Central memory CD4-positive, alpha-beta T cell (primary cell): ENCODE measurements at places on chromosomes 12 and 14.

GRCh38 chr12:225012-225411 lies 11.1 kb upstream of the SLC6A12 start:
- DNase-seq = no peak

DNA sequence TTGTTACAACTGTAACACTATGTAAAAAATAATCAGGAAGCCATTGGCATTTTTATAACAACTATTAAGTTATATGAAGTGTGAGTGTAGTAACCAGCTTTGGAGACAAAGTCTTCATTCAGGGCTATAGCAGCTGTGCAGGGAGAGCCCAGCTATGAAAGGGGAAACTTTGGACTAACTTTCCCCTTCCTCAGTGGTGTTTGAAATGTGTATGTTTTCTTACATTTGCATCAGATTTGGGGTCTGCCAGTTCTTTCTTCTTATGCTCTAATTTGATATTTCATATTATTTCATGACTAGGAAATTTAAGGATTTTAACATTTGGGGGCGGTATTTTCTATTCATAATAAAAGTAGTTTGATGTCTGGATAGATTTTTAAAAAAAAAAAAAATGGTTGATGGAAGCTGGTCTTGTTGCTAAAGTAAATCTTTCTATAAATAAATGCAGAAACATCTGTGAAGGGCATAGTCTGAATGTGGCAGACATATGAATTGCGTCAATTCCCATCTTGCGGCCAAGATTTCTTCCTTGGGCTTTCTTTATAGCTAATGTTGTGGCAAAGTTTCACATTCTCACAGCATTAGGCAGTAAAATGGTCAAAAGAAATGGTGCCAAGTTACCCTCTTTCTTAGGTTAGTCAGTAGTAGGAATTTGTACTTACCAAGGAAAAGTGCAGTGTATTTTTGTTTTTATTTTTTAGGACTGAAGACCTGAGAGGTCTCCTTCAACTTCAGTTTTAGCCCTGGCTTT lies 35.6 kb downstream of the RASSF8 start:
- no peak for DNase-seq

DNA sequence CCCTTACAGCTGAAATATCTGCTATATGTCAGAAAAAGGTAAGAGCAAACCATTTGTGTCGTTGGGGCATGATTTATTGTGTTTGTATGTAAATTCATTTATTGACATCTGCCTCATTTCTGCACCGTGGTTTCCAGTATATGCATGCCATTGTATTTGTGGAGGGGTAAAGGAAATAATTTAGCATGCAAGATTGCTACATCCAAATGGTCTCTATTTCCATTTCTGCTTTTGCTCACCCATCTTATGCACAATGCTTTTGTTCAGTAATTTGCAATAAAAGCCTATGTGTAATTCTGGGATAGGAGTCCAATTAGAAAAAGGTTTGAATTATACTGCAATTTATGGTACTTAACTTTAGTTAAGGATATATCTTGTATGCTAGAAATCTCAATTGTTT lies 101.8 kb downstream of the UNC79 start:
- DNase-seq = no peak

GRCh38 chr14:64722842-64723447 lies 18.7 kb downstream of the PLEKHG3 start:
- peak; percentile 65 for DNase-seq

- no peak for DNase-seq
Observed at GRCh38 chr14:56284641-56285040, 166.4 kb downstream of the PELI2 start.

DNA sequence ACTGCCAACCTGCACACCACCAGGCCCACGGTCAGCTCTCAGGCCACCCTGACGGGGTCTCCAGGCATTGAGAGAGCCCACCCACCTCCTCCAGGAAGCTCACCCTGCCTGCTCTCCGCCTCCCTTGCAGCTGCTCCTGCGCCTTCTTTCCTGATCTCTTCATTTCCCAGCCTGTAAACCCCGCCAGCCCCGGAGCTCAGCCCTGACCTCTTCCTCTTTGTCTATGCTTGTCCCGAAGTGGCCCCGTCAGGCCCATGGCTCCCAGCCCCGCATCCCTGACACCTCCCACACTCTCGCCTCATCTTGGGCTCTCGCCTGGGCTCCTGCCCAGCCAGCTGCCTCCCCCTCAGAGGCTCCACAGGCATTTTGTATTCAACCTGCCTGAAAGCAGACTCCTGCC lies 139.3 kb downstream of the CALM1 start:
- no peak for DNase-seq

DNA sequence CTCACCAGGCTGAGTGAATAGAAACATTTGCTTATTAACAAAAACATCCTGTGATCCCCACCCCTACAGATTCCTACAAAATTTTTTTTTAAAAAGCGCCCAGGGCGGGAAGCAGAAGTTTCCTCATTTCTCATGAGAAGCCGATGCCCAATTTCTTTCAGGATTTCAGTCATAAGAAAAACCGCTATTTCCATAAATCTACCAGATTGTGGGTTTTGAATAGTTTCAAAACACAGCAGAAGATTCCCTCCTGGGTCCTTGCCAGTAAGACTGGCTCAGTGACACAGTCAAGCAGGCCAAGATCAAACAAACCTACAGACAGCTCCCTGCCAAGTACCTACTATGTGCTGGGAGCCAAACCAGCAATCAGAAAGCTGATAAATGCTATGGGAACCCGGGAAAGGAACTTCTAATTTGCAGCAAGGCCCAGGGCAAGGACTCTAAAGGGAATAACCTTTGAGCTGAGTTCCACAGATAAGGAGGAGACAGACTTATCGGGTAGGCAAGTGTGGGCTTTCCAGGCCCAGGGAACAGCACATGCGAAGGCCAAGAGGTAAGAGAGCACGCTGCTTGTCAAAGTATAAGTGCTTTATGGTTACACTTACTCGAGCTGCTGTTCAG lies 68.7 kb downstream of the CCDC88C start:
- DNase-seq = no peak

GRCh38 chr12:107533218-107533617 lies 152.4 kb upstream of the PWP1 start:
- no peak for DNase-seq

GRCh38 chr14:21382886-21383847 lies 652 bp downstream of the SUPT16H start:
- peak; percentile 26 for DNase-seq

GRCh38 chr12:86950444-86950843 lies 694.3 kb upstream of the MGAT4C start:
- DNase-seq = no peak

DNA sequence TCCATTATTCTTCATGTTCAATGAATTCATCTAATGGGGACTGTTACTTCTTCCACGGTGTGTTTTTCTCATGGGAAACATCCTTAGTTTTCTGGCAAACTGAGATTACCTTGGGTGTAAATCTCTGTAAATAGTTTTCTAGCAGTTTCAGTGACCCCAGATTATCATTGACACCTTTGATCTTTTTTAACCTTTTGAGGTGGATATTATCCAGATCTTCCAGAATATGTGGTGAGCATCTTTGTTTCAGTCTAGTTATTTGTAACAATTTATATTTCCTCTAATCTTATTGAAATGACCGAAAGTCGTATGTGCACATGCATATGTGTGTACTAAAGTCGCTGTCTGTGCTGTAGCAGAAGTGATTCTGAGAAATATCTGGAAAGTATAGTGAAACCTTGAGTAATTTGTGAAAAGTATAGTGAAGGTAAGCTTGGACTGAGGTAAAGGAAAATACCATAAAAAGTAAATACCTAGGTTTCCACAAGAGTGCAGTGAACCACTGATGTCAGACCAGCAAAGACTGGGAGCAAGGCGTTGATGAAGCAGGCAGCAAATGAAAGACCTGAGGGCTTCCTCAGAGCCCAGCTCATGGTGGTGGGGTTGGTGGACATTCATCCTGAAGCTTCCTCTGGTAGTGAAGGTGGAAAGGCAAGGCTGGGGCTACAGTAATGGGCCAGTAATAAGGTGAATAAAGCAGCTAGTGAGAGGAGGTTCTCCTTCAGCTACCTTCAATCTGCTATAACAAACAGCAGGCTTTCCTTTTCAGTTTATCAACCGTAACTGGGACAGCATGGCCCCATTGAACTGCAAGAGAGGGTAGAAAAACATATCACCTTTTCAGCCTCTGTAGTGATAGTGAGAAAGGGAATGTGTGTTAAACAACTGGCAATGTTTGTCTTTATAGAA lies 480.2 kb upstream of the FBXO33 start:
- no peak for DNase-seq

DNA sequence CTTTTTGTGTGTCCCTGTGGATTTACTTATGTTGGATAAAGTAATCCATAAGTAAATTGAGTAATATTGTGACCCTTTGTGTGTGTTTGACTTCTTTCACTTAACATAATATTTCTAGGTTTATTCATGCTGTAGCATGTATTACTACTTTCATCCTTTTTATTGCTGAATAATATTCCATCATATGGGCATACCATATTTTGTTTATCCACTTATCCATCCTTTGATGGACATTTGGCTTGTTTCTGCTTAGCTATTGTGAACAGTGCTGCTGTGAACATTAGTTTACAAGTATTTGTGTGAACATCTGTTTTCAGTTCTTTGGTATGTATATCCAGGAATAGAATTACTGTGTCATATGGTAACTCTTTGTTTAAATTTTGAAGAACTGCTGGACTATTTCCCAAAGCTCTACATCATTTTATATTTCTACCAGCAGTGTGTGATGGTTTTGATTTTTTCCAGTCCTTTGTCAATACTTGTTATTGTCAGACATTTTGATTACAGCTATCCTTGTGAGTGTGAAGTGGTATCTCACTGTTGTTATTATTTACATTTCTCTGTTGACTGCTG lies 25.2 kb downstream of the G2E3 start:
- no peak for DNase-seq

DNA sequence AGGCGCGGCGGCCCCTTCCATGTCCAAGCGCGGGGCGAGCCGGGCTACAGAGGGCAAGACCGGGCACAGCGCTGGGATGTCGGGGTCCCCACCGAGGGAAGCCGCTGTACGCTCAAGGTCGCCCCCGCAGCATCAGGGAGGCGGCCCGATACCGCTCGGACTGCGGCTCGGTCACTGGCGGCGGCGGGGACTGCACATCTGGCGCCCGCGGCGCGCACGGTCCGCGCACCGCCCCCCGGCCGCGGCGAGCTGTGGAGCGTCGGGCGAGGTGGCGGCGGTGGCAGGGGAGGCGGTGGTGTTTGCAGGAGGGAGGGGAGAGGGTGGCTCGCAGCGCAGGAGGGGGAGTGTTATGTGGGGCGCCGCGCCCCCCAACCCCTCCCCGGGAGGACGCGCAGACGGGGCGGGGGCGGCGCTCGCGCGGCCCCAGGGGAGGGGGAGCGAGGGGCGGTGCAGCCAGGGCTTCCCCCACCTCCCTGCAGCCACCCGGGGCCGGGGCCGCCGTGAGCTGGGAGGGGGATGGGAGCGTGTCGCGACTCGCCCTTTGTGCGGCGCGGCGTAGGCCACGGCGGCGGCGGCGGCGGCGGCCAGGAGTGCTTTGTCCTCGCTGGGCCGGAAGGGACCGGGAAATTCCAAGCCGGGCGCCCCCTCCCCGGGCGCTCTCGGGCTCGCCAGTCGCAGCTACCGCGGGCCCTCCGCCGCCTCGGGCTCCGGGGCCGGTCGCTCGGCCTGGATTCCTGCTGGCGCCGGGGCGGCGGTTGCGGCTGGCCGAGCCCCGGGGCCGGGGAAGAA lies at the start of gene NUAK1:
Gene NUAK1, minus strand, starts transcription at position 322 of the 789 bp plus-strand sequence. Its CDS starts 301 bp downstream, at position 21.
- no peak for DNase-seq

DNA sequence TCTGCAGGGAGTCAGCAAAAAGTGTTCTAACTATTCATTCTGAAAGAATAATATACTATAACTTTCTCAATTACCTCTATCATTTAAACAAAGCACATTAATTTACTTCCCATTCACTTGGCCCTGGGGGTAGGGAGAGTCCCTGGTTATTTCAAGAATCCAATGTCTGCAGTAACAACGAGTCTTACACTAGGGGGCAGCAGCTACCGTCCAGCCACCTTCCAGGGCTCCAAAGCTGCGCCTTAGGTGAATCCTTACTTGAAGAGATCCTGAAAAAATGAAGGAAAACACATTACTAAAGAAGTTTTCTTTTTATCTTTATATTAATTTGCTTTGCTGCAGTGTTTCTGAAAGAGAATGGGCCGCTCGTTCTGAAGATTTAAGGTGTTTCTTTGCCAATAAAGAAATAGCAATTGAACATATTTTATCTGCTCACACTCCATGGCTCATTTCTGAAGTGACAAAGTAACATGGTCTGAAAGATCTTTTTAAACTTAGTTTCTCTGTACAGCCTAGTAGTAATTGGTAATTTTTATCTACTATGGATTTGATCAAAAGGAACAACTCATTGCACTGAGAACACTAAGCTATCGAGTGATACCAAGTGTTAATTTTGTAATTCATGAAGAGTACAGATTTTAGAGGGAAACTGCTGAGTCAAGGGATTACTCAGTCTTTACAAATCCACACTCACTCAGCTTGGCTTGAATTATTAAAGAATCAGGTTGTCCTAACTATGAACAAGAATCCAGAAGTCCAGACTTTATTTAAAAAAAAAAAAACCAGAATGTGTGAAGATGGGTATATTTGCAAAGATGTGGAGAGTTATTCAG lies 27.6 kb downstream of the BHLHE41 start:
- DNase-seq = peak; percentile 38

DNA sequence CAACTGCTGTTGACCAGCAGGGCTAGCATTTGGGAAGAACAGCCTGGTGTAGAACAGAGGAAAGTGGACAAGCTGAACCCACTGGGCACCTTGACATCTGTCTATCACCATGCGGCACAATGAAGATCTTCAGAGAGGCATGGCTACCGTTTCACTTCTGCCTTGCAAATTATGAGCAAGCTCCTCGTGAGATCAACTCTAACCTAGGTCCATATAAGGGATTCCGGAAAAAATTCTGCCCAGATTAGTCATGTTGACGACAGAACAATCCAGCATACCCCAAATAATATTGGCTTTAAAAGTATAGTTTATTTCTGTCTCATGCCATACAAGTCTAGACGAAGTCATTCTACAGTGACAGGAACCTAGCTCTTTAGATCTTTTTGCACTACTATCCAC lies 91.6 kb upstream of the ATF7IP start:
- no peak for DNase-seq

DNA sequence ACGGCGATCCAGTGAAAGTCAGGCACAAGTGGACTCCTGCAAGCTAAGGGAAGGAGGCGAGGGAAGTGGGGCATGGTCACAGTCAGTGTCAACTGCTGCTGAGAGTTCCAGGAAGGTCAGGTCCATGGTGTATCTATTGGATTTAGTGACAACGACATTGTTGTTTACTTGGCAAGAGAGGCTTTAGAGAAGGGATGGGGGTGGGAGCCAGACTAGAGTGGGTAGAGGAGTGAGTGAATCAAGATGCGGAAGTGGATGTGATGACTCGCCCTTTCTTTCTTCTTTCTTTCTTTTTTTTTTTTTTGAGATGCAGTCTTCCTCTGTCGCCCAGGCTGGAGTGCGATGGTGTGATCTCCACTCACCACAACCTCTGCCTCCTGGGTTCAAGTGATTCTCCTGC lies 12.5 kb downstream of the P2RX7 start:
- no peak for DNase-seq
